ENCODE measurements at places on chromosomes 7 and 10.
A peak's percentile ranks its signal among the peaks of the same experiment; 100 is the strongest.

DNA sequence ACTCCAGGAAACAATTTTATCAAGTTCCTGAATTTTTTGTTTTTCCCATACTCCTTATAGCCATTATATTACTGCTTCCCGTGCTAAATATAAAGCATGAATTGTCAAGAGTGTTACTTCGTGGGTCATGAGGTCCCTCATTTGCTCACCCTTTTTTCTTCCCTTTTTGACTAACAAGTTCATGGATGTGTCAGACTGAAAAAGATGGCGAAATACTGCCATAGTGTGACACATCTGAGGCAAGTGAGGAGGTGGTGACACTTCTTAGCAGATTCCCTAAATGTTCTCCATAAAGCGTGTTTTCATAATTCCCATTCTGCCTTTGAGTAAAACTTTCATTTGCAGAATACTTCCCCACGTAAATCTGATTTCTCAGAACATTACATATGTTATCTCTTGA, 269.6 kb upstream of the FZD1 start:
- DNase-seq, result peak; percentile 57

- DNase-seq, result no peak
These were observed 5.1 kb downstream of the SH2D4B start for GRCh38 chr10:80542652-80543318.

DNA sequence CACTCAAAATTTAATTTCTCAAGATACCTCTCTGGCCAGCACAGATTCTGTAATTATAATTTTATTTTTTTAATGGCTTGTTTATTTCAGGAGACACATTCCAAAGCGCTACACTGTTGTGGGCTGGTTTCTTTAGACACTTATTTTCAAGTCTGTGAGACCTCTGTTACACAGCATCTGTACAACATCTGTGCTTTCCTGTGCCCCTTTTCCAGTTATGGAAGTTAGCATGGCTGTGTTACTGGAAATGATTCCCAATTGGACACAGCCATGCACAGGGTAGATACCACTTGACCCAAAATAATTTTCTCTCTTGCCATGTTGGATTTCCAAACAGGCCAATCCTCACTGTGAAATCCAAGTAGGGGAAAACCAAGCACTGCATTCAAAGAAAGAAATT, 172.3 kb upstream of the ADCY1 start:
- no peak for DNase-seq

DNA sequence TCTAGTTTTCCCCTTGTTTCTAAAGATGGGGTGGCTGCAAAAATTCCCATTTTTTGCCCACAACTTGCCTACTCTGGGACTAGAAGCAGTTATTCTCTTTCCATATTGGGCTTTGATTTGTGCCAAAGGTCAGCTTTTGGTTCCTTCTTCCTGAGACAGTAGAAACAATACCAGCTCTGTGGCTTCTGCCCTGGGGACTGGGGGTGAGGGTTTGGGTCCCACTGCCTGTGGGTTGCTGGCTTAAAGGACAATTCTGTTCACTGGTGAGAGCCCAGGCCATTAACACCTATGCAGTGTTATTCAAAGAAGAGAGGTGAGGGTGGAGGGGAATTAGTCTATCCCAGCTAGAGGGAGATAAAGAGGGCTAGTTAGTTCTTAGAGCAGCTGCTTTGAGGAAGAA, 171.5 kb downstream of the CPEB3 start:
- DNase-seq, result no peak

- DNase-seq, result no peak
These were observed 24.3 kb downstream of the NKX2-3 start for GRCh38 chr10:99557044-99557443.

- DNase-seq, result no peak
These were observed 85.9 kb upstream of the LANCL2 start for GRCh38 chr7:55279080-55279845.

GRCh38 chr10:15704581-15704968, 15.1 kb downstream of the ITGA8 start:
- no peak for DNase-seq

DNA sequence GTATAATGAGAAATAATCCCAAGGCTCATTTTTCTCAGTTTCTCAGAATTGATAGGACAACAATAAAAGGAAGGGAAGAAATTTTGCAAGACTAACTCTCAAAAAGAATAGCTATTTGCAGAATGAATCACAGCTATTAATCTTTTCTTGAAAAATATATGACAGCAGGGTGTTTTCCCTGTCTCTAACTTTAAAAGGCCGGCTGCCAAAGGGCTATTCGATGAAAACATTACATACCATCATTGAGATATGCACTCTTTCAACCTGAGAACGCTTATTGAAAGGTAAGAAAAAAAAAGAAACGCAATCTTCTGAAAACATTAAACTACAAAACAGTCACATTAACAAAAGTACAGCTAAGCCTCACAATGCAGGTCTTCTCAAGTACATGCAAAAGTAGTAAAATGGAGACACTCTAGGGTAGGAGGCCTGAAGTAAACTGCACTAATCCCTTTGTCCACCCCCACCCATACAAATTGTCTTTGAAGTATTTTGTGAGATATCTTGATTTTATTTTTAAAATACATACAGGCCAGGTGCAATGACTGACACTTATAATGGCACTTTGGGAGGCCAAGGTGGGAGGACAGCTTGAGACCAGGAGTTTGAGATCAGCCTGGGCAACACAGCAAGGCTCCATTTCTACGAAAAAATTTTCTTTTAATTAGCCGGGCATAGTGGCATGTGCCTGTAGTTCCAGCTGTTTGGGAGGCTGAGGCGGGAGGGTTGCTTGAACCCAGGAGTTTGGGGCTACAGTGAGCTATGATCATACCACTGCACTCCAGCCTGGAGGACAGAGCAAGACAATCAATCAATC, 83.0 kb downstream of the PARD3 start:
- no peak for DNase-seq

GRCh38 chr10:76992467-76992866, 645.1 kb downstream of the KCNMA1 start:
- DNase-seq, result no peak

- no peak for DNase-seq
These were observed 63.4 kb upstream of the ANK3 start for GRCh38 chr10:60453036-60453435.

GRCh38 chr10:5528989-5529701, 4.4 kb downstream of the CALML3 start:
- no peak for DNase-seq

DNA sequence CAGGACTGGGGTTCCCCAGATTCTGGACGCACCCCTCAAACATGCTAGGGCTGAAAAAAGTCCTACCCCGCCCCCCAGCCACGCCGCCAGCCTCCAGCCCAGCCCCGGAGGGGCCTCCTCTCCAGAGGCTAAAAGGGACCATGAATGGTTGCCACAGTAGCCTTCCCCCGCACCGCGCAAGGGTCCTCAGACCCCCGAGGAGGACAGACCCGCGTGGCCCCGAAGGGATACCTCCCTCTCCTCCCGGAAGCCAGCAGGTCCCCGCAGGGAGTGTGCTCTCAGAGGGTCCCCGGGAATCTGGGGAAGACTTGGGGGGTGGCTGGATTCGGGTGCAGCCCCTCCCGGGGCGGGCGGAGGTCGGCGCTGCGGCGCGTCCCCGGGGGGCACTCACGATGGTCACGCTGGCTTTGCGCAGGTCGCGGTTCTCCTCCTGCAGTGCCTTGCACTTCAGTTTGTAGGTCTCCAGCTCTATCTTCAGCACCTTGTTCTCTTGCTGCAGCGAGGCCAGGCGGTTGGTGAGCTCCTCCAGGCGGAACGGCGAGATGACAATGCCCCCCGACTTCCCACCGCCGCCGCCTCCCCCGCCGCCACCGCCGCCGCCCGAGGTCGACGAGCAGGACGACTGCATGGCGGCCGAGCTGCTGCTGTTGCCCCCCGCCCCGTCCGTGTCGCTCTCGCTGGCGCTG, 482 bp downstream of the CCDC6 start:
- DNase-seq, result peak; percentile 36

GRCh38 chr7:137475966-137476365, 132.4 kb upstream of the PTN start:
- DNase-seq, result no peak

GRCh38 chr10:62806251-62806650, 1.7 kb downstream of the ADO start:
- DNase-seq, result no peak
